ENCODE measurements at places on chromosomes 16 and 17.

- no peak for DNase-seq
Observed at GRCh38 chr16:82660966-82661365, 34.2 kb downstream of the CDH13 start.

- no peak for DNase-seq
Observed at GRCh38 chr17:48484256-48484655, 46.6 kb downstream of the HOXB1 start.

DNA sequence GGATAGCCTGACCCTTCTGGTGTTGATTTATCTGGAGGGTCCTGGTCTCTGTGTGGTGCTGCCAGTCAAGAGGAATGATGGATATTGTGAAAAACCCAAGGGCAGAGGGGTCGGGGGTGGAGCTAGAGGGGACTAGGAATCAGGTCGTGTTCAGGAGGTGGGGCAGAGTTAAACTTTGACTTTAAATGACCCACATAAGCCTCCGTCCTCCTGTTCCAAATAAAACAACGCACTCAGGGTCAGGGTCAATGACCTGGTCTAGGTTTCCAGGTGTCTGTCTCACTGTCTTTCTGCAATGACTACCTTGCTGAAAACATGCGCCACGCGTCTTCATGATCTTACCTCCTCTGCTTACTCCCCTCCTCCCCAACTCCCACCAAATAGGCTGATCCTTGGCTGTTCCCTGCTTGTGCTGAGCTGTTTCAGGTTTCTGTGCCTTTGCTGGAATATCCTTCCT, 14.7 kb downstream of the AOC3 start:
- no peak for DNase-seq

GRCh38 chr17:77873500-77874302, 84.8 kb upstream of the TNRC6C start:
- DNase-seq: no peak

- DNase-seq: no peak
Observed at GRCh38 chr16:27408012-27408601, 6.1 kb downstream of the IL21R start.

GRCh38 chr16:2207872-2208271, 2.6 kb downstream of the MLST8 start:
- DNase-seq: no peak

DNA sequence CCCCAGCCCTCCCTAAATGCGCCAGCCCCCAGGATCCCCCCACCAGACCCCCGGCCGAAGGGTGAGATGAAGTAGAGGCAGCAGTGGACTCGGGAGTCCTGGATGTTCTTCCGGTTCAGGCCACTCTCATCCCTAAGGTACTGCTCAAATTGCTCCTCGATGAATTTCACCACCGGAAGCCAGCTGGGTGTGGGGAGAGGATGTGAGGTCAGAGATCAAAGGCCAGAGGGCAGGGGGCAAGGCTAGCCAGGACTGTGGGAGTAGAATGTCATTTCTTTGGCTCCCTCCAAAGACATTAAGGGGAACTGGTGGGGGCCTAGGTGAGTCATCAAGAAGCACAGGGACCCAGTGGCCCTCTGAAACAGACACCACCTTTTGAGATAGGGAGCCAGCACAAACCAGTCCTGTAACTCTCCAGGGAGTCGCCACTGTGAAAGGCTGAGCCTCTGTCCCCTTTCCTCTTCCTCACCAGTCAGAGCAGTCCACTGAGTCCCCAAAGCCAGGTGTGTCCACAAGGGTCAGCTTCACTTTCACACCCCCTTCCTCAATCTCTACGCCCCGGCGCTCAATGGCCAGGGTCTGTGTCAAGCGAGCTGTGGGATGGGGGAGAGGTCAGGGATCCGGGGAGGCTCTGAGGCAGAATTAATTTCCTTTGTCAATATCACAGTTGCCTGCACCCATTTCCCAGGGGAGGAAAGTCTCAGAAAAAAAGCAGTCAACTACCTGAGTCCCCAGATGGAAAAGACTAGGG, 895 bp downstream of the SEPTIN1 start:
- no peak for DNase-seq

- no peak for DNase-seq
Observed at GRCh38 chr16:21656795-21657768, 4.7 kb upstream of the IGSF6 start.

DNA sequence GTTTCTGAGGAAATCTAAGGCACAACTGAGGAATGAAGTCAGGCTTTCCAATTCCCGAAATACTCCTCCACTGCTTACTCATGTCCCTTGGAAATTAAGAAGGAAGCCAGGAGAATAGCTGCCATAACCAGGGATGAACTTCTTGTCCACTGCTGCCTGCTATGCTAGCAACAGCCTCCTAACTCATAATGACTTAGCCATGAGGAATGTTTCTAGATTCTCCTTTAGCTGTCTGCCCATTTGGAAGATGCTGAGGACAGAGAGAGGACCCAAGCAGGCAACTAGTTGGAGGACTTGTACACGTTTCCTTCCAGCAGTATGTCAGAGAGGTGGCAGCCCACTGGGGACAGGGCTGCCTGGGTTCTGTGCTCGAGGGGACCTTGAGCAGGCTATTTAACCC, 939 bp upstream of the CCL2 start:
- no peak for DNase-seq

DNA sequence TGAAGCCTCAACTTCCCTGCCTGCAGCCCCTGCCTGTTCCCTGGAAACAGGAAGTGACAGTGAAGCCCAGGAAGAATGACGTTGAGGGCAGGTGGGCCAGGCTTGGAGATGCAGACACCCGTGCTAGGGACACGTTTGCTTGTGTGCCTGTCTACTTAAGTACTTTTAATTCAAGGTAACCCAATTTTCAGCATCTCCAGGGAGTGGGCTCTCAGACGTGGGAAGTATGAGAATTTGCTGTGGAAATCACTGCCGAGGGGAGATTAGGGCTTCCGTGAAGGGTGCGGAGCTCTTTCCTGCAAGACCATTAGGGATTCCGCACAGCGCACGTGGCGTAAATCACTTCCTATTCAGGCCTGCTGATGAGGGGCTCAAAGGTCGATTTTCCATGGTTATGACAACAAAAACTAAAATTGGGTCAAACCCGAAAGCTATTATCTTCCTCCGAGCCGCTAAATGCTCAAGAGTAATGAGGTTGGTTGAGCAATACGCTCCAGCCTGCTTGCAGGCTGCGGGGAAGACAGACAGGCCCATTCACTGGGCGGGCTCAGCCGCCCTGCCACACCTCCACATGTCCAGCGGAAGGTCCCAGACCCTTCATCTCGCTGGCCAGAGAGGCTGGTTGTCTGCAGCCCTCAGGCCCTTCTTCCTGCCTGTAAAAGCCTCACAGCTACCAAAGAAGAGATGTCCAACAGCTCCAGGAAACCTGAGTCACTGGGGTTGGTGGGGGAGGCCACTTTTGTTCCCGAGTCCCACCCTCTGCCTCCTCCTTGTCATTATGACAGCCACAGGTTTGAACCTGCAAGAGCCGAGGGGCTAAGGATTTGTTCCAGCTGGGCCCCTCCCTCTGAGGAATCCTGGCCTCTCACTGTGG, 109.9 kb downstream of the RBFOX3 start:
- no peak for DNase-seq

DNA sequence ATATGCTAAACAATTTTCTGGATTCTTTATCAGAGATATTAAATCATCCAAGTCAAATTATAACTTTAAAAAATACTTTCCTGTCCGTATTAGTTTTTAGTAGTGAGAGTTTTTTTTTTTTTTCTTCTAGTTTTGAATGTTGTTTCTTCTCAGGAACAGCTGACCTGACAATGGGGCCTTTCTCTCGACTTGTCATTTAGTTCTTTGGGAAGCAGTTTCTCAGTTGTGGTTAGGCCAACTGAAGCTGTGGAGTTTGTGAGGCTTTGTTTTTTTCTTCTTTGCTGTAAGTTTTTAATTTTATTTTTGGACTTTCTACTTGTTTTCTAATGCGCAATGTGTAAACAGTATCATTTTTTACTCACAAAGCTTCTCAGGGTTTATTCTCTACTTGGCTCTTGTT, 140.8 kb downstream of the FTO start:
- DNase-seq: no peak

- no peak for DNase-seq
Observed at GRCh38 chr16:89596061-89596689, 17.3 kb upstream of the DPEP1 start.

- no peak for DNase-seq
Observed at GRCh38 chr17:37385474-37385990, 9.7 kb downstream of the C17orf78 start.

DNA sequence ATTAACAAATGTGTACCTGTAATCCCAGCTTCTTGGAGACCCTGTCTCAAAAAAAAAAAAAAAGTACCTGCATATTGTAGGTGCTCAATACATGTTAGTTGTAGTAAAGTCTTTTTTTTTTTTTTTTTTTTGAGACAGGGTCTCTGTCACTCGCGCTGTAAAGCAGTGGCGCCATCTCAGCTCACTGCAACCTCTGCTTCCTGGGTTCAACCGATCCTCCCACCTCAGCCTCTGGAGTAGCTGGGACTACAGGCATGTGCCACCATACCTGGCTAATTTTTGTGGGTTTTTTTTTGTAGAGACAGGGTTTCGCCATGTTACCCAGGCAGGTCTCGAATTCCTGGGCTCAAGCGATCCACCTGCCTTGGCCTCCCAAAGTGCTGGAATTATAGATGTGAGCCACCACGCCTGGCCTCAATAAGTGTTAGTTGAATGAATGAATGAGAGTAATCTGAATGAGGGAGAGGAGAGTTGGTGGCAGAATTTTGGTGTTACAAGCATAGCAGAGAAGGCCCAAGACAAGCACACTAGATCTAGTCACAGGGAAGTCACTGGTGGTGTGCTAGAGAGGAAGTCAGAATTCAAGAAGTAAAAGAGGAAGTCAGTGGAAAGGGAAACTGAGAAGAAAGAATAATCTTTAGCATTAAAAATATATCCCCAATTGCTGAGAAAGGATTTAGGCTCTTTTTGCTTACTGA, 9.4 kb upstream of the MYL4 start:
- DNase-seq: no peak

DNA sequence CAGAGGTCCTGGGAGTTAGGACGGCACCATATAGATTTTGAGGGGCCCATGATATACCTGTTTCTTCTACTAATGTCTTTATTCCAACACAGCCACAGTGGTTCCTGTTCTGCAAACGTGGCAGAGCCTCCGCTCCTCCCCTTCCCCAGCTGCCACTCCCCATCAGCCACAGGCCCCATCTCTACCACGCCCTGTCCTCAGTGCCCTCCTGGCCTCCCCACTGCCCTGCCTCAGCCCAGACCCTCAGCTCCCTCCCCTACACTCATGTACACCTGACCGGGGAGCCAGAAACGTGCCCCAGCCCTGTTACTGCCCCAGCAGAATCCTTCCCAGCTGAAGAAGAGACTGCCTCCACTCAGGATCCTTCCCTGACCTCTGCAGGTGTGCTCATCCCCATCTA, 11.9 kb upstream of the RBFOX3 start:
- no peak for DNase-seq

Measured in stimulated activated CD4-positive, alpha-beta T cell treated with anti-CD3 and anti-CD28 coated beads, TNF-alpha, amount 100 ng/mL, for 24 hours (primary cell).